Heart left ventricle (tissue), 16 donors: ENCODE measurements at places on chromosomes 3 and 15. TPM values are rescaled to one million over a fixed set of nuclear protein-coding genes. Genes with fewer than 3 reads are reported as not detected.

Gene DUOXA2
- total RNA-seq = not detected

DNA sequence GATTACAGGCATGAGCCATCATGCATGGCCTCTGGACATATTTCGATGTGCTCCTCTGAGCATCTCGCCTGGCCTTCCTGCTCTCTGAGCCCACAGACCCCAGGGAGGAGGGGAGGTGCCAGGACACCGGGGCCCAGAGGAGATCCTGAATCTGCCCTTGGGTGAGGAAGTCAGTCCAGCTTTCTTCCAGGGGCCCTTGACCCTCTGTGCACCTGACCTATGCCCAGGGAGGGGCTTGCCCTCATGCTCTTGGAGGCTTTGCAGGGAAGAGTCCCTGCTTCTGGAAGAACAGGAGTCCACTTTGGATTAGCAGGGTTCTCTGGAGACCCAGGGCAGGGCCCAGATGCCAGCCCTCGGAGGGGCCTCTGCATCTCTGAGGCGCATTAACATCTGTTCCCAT is 1.4 kb downstream of the ACSBG1 start:
- H3K27me3 ChIP-seq = no peaks in the 10 kb centered on the region
- no peak for DNase-seq
- no peak overlapping the region for H3K27ac ChIP-seq
- no peaks in the 10 kb centered on the region for H3K4me1 ChIP-seq

- no peaks in the 10 kb centered on the region for H3K27me3 ChIP-seq
- no peak overlapping the region for H3K4me3 ChIP-seq
- no peaks in the 10 kb centered on the region for H3K36me3 ChIP-seq
- peaks cover 43% of the 10 kb centered on the region for H3K4me1 ChIP-seq
- no peak overlapping the region for H3K27ac ChIP-seq
These were observed 52.0 kb downstream of the CBLB start for GRCh38 chr3:105816833-105817232.

GRCh38 chr15:67183443-67184169 is 70.9 kb downstream of the AAGAB start:
- no peak overlapping the region for H3K4me3 ChIP-seq
- H3K27ac ChIP-seq = no peak overlapping the region
- peaks cover 77% of the 10 kb centered on the region for H3K36me3 ChIP-seq
- peak; percentile 16 for DNase-seq

Gene TP63
- total RNA-seq = 1.4 TPM

Gene IL17RE
- 3.2 TPM for total RNA-seq

Gene CDCP1
- total RNA-seq = 0.30 TPM

GRCh38 chr3:149486726-149487125 is 12.2 kb downstream of the TM4SF4 start:
- H3K36me3 ChIP-seq = no peaks in the 10 kb centered on the region
- H3K27me3 ChIP-seq = no peaks in the 10 kb centered on the region
- no peak overlapping the region for H3K4me3 ChIP-seq
- no peak for DNase-seq
- H3K27ac ChIP-seq = no peak overlapping the region
- H3K4me1 ChIP-seq = no peaks in the 10 kb centered on the region

DNA sequence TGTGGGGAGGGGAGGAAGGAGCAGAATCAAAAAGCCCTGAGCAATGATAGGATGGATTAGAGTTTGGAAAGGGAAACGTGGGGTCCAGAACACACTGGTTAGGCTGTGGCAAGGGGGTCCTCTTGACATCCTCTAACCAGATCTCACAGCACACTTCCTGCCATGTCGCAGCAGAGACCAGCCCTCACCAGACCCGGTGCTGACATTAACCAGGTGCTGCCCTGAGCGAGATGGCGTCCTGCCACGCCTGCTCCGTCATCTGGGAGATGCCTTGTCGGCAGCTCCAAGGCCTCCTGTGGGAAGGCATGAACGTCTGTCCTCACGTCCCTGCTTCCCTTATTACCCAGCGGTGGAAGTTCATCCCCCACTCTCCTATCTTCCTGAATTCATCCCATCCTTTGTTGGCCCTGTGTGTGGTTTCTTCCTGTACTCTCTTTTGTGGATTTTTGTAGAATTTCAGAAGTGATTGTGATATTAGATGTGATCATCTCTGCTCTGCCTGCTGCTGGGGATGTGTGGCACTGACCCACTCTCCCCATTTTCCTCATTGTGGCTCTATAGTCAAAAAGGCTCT is 29.4 kb upstream of the MYZAP start:
- H3K27ac ChIP-seq = peak overlapping the region; percentile 69
- no peak overlapping the region for H3K4me3 ChIP-seq
- peak; percentile 90 for DNase-seq
- H3K4me1 ChIP-seq = peaks cover 10% of the 10 kb centered on the region
- no peaks in the 10 kb centered on the region for H3K27me3 ChIP-seq

DNA sequence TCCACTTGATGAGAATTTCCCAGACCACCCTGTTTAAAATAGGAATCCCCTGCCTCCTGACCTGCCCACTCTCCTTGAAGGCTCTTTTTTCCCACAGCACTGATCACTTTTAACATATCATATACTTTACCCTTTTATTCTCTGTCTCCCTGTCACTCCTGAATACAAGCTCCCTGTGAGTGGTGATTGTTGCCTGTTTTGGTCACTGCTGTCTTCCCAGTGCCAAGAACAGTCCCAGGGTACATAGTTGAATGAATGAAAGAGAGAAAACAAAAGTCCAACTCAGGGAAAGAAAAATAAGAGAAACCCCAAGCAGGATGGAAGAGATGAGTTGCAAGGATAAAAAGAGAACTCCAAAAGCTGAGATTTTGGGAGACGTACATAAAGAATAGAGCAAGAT is 500.3 kb upstream of the LMCD1 start:
- H3K27me3 ChIP-seq = no peaks in the 10 kb centered on the region
- no peak for DNase-seq
- no peak overlapping the region for H3K27ac ChIP-seq
- no peak overlapping the region for H3K4me3 ChIP-seq

DNA sequence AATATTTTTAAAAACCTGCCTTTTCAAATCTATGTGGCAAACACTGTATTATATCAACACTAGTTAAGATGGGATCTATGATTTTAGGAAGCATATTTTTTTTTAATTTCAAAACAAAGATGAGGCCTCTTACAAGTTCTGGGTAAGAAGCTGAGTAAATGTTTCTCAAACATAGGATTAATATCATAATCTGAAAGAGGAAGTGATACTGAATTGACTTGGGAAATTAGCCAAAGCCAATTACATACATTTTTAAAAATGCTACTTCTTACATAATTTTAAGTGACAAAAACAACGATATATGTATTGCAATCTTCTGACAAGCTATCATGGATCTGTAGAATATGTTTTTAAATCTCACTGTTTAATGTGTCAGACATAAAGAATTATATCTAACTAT is 135.1 kb upstream of the UBP1 start:
- H3K36me3 ChIP-seq = peaks cover 16% of the 10 kb centered on the region
- no peaks in the 10 kb centered on the region for H3K4me1 ChIP-seq
- no peak overlapping the region for H3K27ac ChIP-seq
- H3K27me3 ChIP-seq = no peaks in the 10 kb centered on the region
- H3K4me3 ChIP-seq = no peak overlapping the region
- DNase-seq = no peak

Gene ANKUB1
- total RNA-seq = not detected

- H3K27ac ChIP-seq = no peak overlapping the region
- H3K4me3 ChIP-seq = no peak overlapping the region
- DNase-seq = no peak
- H3K4me1 ChIP-seq = no peaks in the 10 kb centered on the region
- no peaks in the 10 kb centered on the region for H3K36me3 ChIP-seq
These were observed 344.6 kb downstream of the SV2B start for GRCh38 chr15:91444656-91445055.

DNA sequence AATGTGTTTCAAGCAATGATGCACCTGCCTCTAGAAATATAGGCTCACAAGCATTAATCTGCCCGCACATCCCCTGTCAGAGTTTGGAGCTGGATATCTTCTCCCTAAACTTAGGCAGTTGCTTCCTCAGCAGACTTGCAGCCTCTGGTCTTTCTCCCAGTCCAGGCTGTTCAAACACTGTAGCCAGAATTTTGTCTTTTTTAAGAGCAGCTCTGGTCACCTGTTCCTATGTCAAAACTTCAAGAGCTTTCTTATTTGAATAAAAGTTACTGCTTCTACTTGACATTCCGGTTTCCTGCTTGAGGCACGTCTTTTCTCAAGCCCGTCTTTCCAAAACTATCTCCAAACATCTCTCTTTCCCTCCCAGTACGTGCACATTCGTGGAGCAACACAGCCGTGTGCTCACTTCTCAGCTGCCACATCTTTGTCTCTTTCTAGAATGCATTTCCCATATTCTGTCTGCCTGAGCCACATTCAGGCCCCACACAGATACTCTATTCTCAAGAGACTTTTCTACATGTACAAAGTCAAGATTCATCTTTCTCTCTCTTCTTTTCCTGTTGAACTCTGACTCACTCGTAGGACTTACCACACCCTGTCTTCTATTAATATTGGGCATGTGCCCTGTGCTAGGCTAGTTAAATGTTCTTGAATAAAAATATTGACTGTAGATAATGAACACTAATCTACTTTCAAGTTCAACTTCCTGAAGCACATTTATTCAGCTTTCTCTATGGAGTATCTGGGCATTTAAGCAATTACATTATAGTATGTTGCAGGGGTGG is 307.7 kb upstream of the SOX2 start:
- no peaks in the 10 kb centered on the region for H3K36me3 ChIP-seq
- H3K27ac ChIP-seq = no peak overlapping the region
- H3K4me3 ChIP-seq = no peak overlapping the region
- no peaks in the 10 kb centered on the region for H3K27me3 ChIP-seq
- H3K4me1 ChIP-seq = no peaks in the 10 kb centered on the region
- no peak for DNase-seq

Gene DUOX2
- total RNA-seq = 0.05 TPM

- no peaks in the 10 kb centered on the region for H3K36me3 ChIP-seq
- peaks cover 7% of the 10 kb centered on the region for H3K4me1 ChIP-seq
- DNase-seq = no peak
- H3K4me3 ChIP-seq = no peak overlapping the region
- no peaks in the 10 kb centered on the region for H3K27me3 ChIP-seq
- no peak overlapping the region for H3K27ac ChIP-seq
These were observed 773.7 kb upstream of the NR2F2 start for GRCh38 chr15:95556866-95557225.

Gene PTX3
- total RNA-seq = 1.6 TPM

DNA sequence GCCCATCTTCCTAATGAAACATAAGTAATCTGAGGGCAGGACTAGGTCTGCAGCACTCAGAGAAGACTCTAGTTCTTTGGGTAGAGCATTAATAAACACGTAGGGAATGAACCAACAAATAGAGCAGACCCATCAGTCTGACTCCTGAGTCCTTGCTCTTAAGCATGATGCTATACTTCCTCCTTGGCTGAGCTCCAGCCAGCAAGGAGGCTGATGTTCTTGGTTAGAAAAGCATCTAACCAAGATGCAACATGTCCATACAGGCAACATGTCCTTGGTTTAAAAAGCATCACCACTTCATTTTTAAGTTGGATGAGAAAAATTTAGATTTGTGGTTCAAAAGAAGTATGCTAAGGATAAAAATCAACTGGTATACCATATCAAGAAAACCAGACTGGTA is 8.5 kb upstream of the MYH15 start:
- no peaks in the 10 kb centered on the region for H3K4me1 ChIP-seq
- no peak overlapping the region for H3K4me3 ChIP-seq
- no peak for DNase-seq
- H3K27ac ChIP-seq = no peak overlapping the region
- no peaks in the 10 kb centered on the region for H3K36me3 ChIP-seq

DNA sequence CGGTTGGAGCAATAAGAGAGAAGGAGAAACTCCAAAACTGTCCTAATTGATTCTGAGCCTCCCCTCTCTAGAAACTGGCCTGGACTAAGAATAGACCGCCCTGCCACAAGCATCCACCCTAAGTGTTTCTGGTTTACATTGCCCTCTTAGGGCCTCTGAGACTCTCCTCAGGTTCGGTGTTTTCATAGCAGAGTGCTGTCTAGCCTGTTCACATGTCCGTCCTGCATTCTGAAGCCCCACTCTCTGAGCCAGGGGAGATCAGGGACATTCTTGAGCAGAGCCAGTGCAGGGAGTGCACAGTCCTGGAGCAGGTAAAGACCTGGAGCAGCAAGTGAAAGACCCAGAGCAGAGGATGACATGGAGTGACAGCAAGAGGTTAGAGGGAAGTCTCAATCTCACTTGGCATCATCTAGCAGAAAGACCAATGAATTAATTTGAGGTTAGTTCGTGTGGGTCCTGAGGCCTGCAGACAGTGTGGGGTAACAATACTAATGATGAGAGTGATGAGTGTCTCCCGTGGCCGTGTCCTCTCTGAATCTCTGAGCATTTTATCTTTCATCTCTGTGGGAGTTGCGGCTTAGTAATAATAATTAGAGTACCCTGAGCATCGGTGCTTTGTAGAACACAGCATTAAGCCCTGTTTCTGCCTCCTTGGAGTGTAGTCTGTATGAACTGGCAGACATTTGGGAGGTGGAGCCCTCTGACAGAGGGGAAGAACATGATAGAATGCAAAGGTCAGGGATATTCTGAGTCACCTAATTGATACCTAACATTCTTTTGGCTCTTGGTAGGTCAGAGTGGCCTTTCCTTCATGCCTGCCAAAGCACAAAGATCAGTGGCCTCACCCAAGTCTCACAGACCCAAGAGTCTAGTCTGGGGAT is 24.6 kb downstream of the MAPKBP1 start:
- peaks cover 36% of the 10 kb centered on the region for H3K4me1 ChIP-seq
- no peak for DNase-seq
- H3K27me3 ChIP-seq = no peaks in the 10 kb centered on the region
- no peaks in the 10 kb centered on the region for H3K36me3 ChIP-seq

DNA sequence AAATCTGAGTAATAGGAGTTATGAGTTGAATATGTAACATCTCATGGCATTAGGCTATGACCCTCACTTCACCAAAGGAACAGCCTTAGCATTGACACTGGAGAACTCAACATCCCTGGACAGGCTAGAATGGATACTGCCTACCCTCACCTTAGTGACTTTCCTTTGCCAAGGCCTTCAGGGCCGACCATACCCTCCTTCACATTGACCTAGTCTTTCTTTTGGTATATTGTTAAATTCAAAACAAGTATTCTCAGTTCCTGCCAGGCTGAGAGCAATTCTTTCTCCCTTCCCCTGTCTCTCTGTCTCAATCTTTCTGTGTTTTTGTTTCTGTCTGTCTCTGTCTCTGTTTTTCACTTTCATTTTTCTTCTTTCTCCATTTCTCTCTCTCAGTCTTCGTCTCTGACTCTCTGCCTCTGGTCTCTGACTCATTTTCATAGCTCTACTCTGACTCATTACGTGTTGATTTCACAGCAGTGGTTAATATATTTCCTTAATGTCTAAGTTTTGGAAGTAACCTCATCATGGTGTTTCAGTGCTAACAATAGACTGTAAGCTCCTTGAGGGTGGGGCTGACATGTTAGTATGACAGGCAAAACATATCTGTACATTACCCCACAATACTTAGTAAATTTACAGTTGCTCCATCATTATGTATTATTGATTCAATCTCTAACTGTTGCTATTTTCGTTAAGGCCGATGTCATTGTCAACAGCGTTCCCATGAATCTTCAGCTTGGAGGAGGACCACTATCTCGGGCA is 32.5 kb downstream of the PARP15 start:
- H3K4me1 ChIP-seq = no peaks in the 10 kb centered on the region
- H3K4me3 ChIP-seq = no peak overlapping the region
- no peak for DNase-seq
- H3K27ac ChIP-seq = no peak overlapping the region
- no peaks in the 10 kb centered on the region for H3K27me3 ChIP-seq
